ENCODE measurements at places on chromosomes 11 and 22.

- no peak for DNase-seq
These were observed 124.4 kb downstream of the ETS1 start for GRCh38 chr11:128462922-128463321.

- peak; percentile 82 for DNase-seq
These were observed 4.2 kb upstream of the SERPINH1 start for GRCh38 chr11:75557666-75558494.

DNA sequence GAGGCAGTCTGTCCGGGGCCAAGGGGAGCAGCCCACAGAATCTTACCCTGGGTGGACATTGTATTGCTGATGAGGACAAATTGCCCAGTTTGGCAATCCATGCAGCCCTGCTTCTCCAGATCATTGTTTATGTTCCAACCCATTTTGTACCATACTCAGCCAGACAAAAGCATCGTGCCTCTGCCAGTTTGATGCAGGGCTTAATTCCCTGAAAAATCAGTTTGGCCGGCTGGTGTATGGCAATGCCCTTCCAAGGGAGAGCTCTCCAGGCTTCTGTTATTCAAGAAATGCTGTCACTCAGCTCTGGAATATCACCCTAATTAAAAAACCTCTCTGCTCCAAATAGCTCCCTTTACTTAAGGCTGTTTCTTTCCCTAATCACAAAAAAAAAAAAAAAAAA lies 697.7 kb downstream of the TBC1D22A start:
- DNase-seq: no peak

GRCh38 chr11:19049351-19049750 lies 11.2 kb downstream of the MRGPRX2 start:
- DNase-seq: no peak

GRCh38 chr11:44325698-44326097 lies 15.8 kb upstream of the ALX4 start:
- DNase-seq: no peak

- no peak for DNase-seq
These were observed 238.5 kb downstream of the METTL15 start for GRCh38 chr11:28346721-28347120.

DNA sequence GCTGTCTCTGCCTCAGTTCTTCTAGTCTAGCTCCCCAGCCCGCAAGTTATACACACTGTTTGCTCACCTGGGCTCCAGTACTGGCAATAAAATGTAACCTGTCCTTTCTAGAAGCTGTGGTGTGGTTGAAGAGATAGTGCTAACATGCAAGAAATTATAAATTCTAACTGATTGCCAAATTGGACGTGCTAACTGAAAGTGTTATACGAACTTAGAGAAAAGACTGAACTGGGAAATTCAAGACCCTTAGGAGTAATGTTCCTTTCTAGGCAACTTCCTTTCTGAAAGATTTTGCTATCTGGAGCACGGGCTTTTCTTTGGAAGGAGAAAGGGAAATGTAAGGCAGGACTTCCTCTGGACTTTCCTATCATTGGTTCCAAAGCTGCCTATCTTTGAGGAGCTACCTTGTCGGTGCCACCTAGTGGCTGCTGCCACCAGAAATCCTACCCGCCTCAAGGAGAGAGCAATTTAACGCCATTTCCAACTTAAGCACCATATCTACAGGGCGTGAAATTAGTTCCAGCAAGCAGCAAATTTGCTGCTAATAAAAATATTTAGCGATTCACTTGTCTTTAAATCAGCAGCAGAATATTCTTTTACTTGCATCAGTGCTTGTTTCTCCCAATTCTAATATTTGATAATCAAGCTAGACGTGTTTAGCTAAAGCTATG lies 12.7 kb upstream of the TMEM218 start:
- DNase-seq: peak; percentile 32

DNA sequence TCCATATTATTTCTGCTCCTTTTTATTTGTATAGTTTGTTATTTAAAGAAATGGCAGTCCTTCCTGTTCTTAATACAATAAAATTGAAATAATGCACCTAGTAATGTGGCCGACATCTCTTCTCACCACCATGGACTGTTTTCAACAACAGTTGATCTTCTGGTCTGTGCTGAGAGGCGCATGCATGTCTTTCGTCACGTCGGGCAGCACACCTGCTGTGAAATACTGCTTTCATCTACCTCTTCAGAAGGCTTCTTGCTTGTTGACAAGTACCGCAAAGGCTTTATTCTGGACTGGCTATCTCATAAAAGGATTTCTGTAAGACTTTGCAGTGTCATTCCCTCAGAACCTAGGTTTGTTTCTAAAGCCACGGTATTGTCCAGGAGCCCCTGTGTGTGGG lies 13.9 kb upstream of the MYO18B start:
- DNase-seq: no peak

DNA sequence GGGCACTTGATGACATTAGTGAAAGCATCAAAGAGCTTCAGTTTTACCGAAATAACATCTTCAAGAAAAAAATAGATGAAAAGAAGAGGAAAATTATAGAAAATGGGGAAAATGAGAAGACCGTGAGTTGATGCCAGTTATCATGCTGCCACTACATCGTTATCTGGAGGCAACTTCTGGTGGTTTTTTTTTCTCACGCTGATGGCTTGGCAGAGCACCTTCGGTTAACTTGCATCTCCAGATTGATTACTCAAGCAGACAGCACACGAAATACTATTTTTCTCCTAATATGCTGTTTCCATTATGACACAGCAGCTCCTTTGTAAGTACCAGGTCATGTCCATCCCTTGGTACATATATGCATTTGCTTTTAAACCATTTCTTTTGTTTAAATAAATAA lies 10.6 kb downstream of the REXO2 start:
- DNase-seq: no peak

DNA sequence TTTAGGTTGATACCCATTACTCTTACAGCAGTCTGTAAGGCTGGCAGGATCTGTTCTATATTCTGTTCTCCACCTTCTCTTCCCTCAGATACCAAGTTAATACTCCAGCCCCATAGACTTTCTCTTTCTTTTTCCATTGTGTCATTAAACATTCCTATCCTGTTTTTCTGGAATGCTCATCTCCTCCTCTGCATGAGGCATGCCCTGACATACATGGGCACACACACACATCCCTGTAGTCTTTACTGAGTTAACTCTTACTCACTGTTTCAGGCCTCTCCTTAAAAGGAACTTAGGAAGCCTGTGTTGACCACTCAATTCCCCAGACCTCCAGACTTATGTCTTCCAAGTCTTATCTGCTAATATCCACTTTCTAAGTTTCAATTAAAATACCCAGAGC lies 476.8 kb downstream of the METTL15 start:
- DNase-seq: peak; percentile 19

DNA sequence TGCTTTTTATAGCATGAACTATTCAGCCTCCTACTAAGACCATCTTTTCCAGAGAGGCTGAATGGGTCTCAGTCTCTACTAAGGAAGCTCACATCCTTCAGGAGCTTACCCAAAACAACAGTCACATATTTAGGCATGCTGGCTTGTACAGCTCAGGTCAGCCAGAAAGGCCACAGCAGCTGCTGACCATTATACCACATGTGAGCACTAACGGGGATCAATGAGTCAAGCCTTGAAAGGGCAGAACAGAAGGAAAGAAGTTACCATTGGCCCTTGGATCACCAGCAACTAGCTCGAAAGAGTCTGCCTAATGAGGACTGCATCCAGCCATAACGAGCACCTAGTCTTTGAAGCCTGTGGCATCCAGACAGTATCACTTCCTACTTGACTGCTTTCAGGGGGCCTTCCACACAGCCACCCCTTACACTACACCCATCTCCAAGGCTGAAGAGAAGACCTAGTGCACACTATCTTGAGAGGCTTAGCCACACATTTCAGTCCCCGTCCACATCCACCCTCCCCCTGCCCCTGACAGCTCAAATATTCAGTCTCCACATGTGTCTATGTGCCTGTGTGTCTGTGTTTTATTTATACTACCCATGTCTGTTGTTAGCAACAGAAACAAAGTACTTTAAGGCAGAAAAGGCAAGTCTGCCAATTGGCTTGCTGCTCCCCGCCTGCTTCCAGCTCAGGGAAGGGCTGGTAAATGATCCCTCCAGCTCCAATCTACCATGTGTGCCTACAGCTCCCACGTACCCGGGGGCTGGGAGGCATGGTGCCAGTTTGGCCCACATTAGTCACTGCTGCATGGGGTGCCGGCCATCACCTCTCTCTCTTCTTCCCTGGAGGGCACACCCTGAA lies 95.5 kb downstream of the RPL27A start:
- DNase-seq: peak; percentile 68

All from AG08396 (cell line).